A673 (cell line): ENCODE measurements at places on chromosomes 16 and 17. TPM values are rescaled to one million over a fixed set of nuclear protein-coding genes. Genes with fewer than 3 reads are reported as not detected.

Gene ATAD5
- total RNA-seq, result 17.4 and 19.0 TPM in 2 replicates

Gene PTGES3L
- 0.64 and 1.1 TPM in 2 replicates for total RNA-seq

Gene FSCN2
- 0.26 and 0.31 TPM in 2 replicates for total RNA-seq

Gene AURKB
- 209 and 230 TPM in 2 replicates for total RNA-seq

Gene FOXN1
- not detected in 2 replicates for total RNA-seq

Gene RUNDC3A
- total RNA-seq, result 0.56 and 1.2 TPM in 2 replicates

Gene PRKCA
- 15.7 and 16.3 TPM in 2 replicates for total RNA-seq

Gene BAHCC1
- 74.2 and 80.6 TPM in 2 replicates for total RNA-seq

Gene ACAP1
- total RNA-seq, result 1.1 TPM in 2 replicates

Gene MEOX1
- 0.82 and 1.1 TPM in 2 replicates for total RNA-seq

Gene LRRC37A
- total RNA-seq, result 3.0 and 3.4 TPM in 2 replicates

Gene GSDMA
- total RNA-seq, result not detected in 2 replicates

Gene SLC52A1
- total RNA-seq, result not detected in 2 replicates

Gene GRIN2A
- 0.81 and 1.2 TPM in 2 replicates for total RNA-seq

Gene C16orf96
- total RNA-seq, result not detected in 2 replicates

Gene FBXL19
- 37.0 and 39.3 TPM in 2 replicates for total RNA-seq

Gene OR2C1
- total RNA-seq, result not detected in 2 replicates

Gene PALB2
- total RNA-seq, result 23.9 and 27.2 TPM in 2 replicates

Gene GAN
- 15.2 and 18.0 TPM in 2 replicates for total RNA-seq

Gene RNF222
- total RNA-seq, result not detected in 2 replicates

Gene CDC6
- total RNA-seq, result 82.6 and 85.7 TPM in 2 replicates

Gene ERCC4
- 18.5 and 18.8 TPM in 2 replicates for total RNA-seq

Gene CCNF
- 71.7 and 76.1 TPM in 2 replicates for total RNA-seq

Gene GCGR
- not detected in 2 replicates for total RNA-seq

Gene SMIM36
- not detected in 2 replicates for total RNA-seq

Gene TNP2
- not detected in 2 replicates for total RNA-seq

Gene CCL16
- total RNA-seq, result not detected in 2 replicates

Gene MEFV
- not detected in 2 replicates for total RNA-seq

Gene CD300E
- total RNA-seq, result not detected in 2 replicates

Gene PER1
- total RNA-seq, result 47.1 and 50.0 TPM in 2 replicates
